Tongue (tissue), 3 donors: ENCODE measurements at places on chromosomes 1 and 21. TPM values are rescaled to one million over a fixed set of nuclear protein-coding genes. Genes with fewer than 3 reads are reported as not detected.

The EXTL1 gene
- total RNA-seq: 5.4 TPM

The CLCA1 gene
- total RNA-seq: not detected

The LYPD8 gene
- total RNA-seq: not detected

The S100A7 gene
- total RNA-seq: 2.6 TPM

The VANGL2 gene
- total RNA-seq: 6.9 TPM

The RAB25 gene
- 13.3 TPM for total RNA-seq

The SRM gene
- 25.7 TPM for total RNA-seq

The F3 gene
- 15.3 TPM for total RNA-seq

The HAO2 gene
- total RNA-seq: 0.21 TPM

The MPZ gene
- 67.9 TPM for total RNA-seq

The IRF6 gene
- 19.4 TPM for total RNA-seq

The RHOU gene
- total RNA-seq: 19.2 TPM

The SCNM1 gene
- 19.1 TPM for total RNA-seq

The TSPEAR gene
- total RNA-seq: 1.0 TPM

The PLEKHA6 gene
- 4.4 TPM for total RNA-seq

The MAP1LC3C gene
- total RNA-seq: 38.0 TPM

The OR2AK2 gene
- not detected for total RNA-seq

The COL24A1 gene
- total RNA-seq: 4.9 TPM

The RNU1-3 gene
- under 0.01 TPM for total RNA-seq

The FCGR1A gene
- 1.7 TPM for total RNA-seq

The PITHD1 gene
- 43.8 TPM for total RNA-seq

The TSPAN2 gene
- total RNA-seq: 14.0 TPM

The CFAP141 gene
- total RNA-seq: not detected

The LRRIQ3 gene
- 0.41 TPM for total RNA-seq

The KCNJ10 gene
- total RNA-seq: 0.41 TPM

The PFKFB2 gene
- 9.5 TPM for total RNA-seq

The KRTAP19-7 gene
- not detected for total RNA-seq

The NES gene
- total RNA-seq: 216 TPM

The KRTAP19-3 gene
- total RNA-seq: not detected

The FCRL5 gene
- 0.10 TPM for total RNA-seq

The RPS6KA1 gene
- total RNA-seq: 16.9 TPM

The MYOG gene
- 256 TPM for total RNA-seq

The INKA2 gene
- 17.7 TPM for total RNA-seq

The COL11A1 gene
- total RNA-seq: 10.4 TPM

The DISC1 gene
- total RNA-seq: 24.3 TPM

The SCP2 gene
- 92.8 TPM for total RNA-seq

The CYP4A22 gene
- total RNA-seq: not detected

The CLEC20A gene
- total RNA-seq: not detected

The SELENBP1 gene
- 40.3 TPM for total RNA-seq

The CYP4A11 gene
- not detected for total RNA-seq

The PLA2G5 gene
- not detected for total RNA-seq

The AMY1C gene
- 0.21 TPM for total RNA-seq

The PHC2 gene
- 75.1 TPM for total RNA-seq

The RAD54L gene
- total RNA-seq: 2.7 TPM

The PLA2G2C gene
- total RNA-seq: not detected

The CHI3L1 gene
- 1.3 TPM for total RNA-seq

The IFNGR2 gene
- 42.3 TPM for total RNA-seq

The KRTAP7-1 gene
- total RNA-seq: not detected

The CRYAA gene
- total RNA-seq: not detected

The IGSF8 gene
- 21.8 TPM for total RNA-seq
